ENCODE measurements at places on chromosomes 2 and 18.

DNA sequence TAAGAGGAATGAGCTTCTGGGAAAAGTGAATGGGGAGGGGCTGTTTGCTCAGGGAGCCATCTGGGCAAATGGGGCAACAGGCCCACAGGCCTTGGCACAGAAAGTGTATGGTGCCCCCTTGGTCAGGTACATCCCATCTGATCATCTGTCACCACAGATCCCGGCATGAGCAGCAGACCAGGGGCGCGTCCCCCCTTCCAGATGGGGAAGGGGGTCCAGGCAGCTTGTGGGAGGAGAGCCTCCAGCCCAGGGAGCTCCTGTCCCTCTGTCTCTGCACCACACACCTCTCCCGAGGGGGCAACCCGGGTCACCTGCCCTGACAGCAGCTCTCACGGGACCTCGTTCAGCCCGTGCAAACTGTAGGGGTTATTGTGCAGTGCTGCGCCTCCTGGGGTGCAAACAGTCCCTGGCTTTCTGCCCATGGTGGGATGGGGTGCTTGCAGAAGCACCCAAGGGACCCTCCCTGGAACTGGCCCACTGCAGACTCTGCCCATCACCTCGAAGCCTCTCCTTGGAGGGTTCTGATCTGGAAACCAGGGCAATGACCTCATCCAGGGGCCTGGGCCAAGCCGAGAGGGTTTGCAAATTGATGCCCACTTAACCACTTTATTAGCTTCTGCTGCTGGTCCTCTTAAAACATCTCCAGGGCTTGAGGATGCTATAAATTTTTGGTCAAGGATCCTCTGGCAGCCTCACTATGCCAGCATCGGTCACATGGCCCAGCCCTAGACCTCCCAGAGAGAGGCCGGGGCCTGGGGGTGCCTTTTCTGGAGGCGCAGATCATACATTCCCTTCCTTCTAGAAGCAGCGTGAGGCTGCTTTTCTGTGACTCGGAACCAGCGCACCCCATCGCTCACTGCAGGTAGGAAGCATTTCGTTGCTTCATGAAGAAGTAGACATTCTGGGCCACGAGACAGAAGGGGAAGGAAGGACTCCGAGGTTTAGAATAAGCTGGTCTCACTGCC, 7.6 kb upstream of the BOK start:
- no peak for DNase-seq

DNA sequence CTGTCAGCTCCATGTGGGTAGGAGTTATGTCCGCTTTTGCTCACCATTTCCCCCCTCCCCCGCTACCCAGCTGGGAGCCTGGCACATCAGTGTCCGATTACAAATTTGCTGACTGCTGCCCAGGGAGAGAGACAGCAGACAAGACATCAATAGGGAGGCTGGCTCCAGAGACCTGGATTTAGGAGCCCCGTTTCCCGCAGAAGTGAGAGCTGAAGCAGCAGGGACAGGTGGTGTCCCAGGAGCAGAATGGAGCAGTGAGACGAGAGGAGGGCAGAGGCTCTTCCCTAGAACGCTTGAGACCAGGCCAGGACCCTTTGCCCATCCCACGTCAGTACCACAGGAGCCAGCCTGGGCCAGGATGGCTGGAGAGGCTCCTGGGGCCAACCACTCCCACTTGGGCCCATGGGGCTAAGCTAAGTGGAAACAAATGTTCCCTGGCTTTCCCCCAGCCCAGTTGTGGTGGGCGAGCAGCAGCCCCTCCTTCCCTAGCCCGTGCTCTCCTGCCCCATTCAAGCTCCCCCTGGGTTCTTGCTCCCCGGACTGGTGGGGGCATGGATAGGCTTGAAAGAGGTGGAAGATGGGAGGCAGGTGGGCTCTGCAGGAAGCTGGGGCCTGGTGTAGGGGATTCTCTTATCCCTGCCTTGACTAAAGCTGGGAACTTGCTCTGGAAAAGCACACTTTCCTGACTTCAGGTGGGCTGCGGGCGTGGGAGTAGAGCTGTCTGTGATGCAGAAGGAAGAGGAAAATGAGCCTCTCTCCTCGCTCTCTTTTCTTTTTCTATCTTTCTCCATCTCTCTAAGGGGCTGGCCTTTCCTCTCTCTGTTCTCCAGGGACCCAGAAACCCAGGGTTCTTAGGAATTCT, 4.1 kb upstream of the WNT6 start:
- DNase-seq, result no peak

- no peak for DNase-seq
These were observed 52.5 kb upstream of the SPTBN1 start for GRCh38 chr2:54403512-54404238.

- DNase-seq, result no peak
These were observed 173.7 kb upstream of the DOK6 start for GRCh38 chr18:69226971-69227370.

DNA sequence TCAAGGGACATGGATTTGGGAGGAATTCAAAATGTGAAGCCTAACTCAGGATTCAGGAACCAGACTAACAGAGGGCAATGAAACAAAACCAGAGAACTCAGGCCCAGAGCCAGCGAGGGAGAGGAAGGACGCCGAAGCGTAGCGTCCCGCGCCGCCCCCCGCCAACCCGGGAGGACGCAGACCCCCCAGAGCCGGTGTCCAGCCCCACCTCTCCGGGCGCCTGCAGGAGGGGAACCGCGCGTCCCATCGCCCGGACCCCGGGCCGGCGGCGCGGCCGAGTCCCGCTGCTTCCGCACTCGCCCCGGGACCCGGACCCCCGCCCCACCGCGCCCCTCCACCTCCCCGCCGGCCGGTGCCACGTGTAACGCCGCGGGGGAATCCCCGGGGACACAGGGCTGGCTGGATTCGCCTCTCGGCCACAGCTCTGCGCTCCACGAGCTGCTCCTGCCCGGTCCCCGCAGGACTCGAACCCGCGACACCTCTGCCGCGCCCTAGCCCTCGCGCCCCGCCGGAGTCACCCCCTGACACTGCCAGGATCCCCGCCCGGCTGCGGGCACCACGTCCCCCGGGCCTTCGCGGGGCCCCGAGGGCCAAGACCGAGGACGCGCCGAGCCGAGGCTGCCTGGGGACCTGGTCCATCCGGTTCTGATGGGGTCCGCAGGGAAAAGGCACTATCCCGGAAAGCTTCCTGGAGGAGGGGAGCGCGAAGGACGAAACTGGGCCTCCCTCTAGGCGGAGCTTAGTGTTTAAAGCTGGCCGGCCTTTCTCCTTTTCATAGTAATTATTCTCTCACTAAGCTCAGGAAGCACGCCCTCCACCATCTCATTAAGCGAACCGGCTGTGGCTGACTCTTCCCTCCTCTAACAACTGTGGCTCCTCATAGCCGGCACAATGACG, 40.4 kb upstream of the FAM124B start:
- DNase-seq, result no peak

GRCh38 chr2:43317680-43318079, 91.3 kb upstream of the ZFP36L2 start:
- DNase-seq, result no peak

DNA sequence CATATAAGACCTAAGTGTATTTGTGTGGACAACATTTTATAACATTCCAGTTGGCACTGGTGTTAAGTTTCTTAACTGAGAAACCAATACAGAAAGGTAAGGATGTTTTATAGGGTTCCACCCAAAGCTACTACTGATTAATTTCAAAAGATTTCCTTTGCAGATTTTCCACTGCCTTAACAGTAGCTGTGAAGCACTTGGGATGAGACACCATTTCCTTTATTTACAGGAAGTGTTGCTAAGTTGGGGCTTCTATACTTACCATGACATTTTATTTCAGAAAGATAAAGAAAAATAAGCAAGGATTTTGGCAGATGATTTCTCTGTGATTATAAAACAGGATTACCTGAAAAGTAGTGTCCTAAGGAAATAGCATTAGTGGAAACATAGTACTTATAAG, 234.3 kb downstream of the CALCRL start:
- DNase-seq, result no peak

Data from activated naive CD4-positive, alpha-beta T cell (primary cell).